ENCODE measurements at places on chromosomes 5 and 9.
A peak's percentile ranks its signal among the peaks of the same experiment; 100 is the strongest.

- no peak for DNase-seq
Observed at GRCh38 chr5:167710444-167711073, 580.9 kb upstream of the WWC1 start.

DNA sequence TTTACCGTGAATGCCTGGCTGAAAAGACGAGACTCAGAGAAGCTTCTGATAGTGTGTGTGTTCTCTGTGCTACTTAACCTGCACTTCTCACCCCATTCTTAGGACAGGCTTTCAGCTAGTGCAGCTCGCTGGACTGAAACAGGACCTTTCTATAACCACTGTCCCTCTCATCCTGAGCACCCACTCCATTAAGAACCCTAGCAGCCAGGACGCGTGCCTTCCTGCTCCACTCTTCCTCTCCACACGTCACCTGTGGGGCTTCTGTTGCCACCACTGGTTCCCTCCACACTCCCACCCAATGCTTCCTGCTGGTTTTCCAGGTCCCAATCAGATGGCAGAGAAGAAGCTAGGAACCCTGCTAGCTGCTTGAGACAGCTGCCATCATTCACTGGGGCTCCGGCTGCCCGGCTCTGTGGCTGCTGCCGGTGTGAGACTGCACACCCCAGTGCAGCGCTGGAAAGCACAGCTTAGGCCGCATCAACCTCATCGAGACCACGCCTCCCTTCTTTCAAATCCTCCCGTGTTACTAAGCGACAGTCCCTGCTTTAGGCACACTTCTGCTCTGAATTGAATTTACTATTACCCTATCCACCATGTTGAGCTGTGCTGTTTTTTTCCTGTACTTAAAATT is 44.0 kb downstream of the RNF130 start:
- DNase-seq = no peak

GRCh38 chr5:176790941-176791340 is 19.4 kb upstream of the UNC5A start:
- DNase-seq = no peak

GRCh38 chr5:5330728-5331452 is 91.6 kb upstream of the ICE1 start:
- DNase-seq = no peak

- DNase-seq = no peak
Observed at GRCh38 chr5:145811834-145812625, 23.1 kb downstream of the PRELID2 start.

DNA sequence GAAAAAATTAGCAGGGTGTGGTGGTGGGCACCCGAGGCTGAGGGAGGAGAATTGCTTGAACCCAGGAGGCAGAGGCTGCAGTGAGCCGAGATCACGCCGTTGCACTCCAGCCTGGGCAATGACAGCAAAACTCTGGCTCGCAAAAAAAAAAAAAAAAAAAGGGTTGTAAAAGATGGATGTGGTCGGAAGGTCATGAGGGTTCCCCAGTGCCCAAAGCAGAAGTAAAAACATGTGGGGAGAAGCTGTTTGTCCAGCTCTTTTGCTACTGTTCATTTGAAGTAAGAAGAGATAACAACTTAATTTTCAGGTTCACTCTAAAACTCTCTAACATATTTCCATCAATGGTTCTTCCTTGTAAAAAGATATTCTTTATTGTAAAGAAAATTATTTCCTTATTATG is 57.1 kb upstream of the GOLPH3 start:
- no peak for DNase-seq

GRCh38 chr9:68872026-68872501 is 141.8 kb downstream of the PRKACG start:
- DNase-seq = no peak

GRCh38 chr5:76715736-76716455 is at the start of gene F2R:
TSS of gene F2R (plus strand) at chr5:76716126. CDS start at chr5:76716308, 182 bp downstream.
- DNase-seq = peak; percentile 42

GRCh38 chr9:128421482-128421996 is 882 bp downstream of the CERCAM start:
- DNase-seq = no peak

- no peak for DNase-seq
Observed at GRCh38 chr5:1484730-1485578, 38.8 kb downstream of the LPCAT1 start.

DNA sequence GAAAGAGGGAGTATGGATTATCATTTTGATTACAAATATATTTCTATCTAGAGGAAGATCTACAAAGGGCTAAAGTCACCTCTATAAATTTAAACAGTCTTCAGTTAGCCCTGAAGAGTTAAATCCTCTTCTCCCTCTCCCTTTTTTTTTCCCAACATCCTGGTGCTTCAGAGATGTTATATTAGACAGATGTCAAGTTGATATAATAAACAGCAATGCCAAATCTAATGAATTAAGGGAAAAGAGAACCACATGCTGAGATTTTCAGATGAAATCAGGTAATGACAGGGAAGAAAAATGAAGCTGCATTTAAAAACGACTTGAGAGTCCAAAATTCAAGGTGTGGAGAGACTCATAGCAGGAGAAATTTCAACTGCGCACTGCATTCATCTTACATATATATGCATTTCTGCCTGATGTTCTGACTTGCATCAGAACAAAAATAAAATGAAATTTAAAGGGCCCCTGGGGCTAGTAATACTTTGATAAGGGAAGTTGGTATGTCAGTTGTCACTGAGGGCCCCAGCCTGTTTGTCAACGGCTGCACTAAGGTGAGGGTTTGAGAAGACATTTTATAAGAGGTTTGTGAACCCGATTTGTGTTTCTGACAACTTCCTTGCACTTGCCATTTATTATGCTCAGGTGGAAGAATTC is 338.9 kb upstream of the PANK3 start:
- DNase-seq = no peak
